ENCODE measurements at places on chromosomes 1 and 21. TPM values are rescaled to one million over a fixed set of nuclear protein-coding genes. Genes with fewer than 3 reads are reported as not detected.

- H3K4me1 ChIP-seq: peaks cover 5% of the 10 kb centered on the region
- H3K4me3 ChIP-seq: no peak overlapping the region
- no peaks in the 10 kb centered on the region for H3K36me3 ChIP-seq
- peaks cover 33% of the 10 kb centered on the region for H3K27me3 ChIP-seq
- H3K27ac ChIP-seq: peak overlapping the region; percentile 48
- no peak for DNase-seq
These were observed 15.6 kb downstream of the RHBG start for GRCh38 chr1:156384658-156385057.

Gene ARMH1
- 105 TPM for total RNA-seq

Gene RHBDL2
- not detected for total RNA-seq

DNA sequence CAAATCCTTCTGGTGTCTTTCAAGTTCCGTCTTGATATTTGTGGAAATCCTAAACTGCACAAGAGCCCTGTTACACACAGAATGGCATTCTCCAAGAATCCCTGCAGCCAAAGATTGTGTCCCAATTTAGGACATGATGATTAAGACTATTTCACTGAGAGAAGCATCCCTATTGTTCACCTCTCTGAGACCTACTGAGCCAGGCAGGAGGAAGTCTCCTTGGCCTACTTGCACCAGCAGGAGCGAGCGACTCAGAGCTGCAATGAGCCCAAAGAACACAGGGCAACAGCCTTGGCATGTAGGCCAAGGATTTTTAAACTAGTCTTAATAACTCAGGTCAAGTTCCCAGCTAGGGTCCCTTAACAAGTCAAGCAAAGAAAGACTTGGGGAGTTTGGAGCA, 79.4 kb upstream of the RUNX1 start:
- H3K4me3 ChIP-seq: no peak overlapping the region
- no peaks in the 10 kb centered on the region for H3K4me1 ChIP-seq
- H3K27ac ChIP-seq: no peak overlapping the region
- H3K36me3 ChIP-seq: peaks cover 5% of the 10 kb centered on the region
- DNase-seq: no peak
- H3K27me3 ChIP-seq: peaks cover 3% of the 10 kb centered on the region

Gene CELA2B
- total RNA-seq: not detected

- DNase-seq: no peak
- no peaks in the 10 kb centered on the region for H3K36me3 ChIP-seq
- peaks cover 5% of the 10 kb centered on the region for H3K27me3 ChIP-seq
- no peaks in the 10 kb centered on the region for H3K4me1 ChIP-seq
- no peak overlapping the region for H3K27ac ChIP-seq
These were observed 102.2 kb downstream of the FCRL5 start for GRCh38 chr1:157450106-157450505.

Gene ESPN
- total RNA-seq: 2.6 TPM

DNA sequence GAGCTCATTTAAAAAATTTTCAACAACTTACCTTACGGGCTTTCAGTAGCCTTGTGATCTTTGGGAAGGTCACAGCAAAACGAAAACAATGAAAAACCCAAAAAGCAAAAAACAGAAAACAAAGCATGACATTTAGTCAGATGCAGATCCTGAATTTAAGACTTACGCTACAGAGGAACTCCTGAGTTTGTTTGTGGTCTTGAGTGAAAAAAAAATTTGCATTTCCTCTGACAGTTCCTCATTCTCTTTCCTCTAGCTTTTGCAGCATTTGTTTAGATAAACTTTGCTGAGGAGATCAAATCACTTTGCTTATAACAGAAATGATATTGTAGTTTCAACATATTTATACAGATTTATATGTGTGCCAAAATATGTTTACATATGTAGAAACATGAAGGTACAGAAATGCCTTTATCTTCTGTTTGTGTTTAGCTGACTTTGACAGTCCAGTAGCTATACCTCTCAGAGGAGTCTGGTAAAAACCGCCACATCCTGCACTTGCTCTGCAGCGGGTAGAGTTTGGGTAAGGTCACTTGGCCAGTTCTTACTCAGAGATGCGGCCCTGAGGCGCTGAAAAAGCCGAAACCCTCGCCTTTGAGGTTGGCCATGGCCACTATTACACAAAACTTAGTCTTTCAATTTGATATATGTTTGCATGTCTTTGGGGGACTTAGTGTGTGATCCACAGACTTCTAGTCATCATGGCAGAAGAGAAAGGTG, 142.5 kb downstream of the TNR start:
- H3K4me3 ChIP-seq: no peak overlapping the region
- H3K27ac ChIP-seq: no peak overlapping the region
- H3K27me3 ChIP-seq: peaks cover 45% of the 10 kb centered on the region
- H3K36me3 ChIP-seq: peaks cover 1% of the 10 kb centered on the region

- H3K4me3 ChIP-seq: peak overlapping the region; percentile 90
- no peaks in the 10 kb centered on the region for H3K27me3 ChIP-seq
- peaks cover 19% of the 10 kb centered on the region for H3K4me1 ChIP-seq
- peaks cover 13% of the 10 kb centered on the region for H3K36me3 ChIP-seq
These were observed 671 bp upstream of the PYGO2 start for GRCh38 chr1:154962156-154962749.

GRCh38 chr21:30138483-30138882, 28.1 kb downstream of the CLDN17 start:
- H3K4me3 ChIP-seq: no peak overlapping the region
- no peaks in the 10 kb centered on the region for H3K4me1 ChIP-seq
- H3K27ac ChIP-seq: no peak overlapping the region

DNA sequence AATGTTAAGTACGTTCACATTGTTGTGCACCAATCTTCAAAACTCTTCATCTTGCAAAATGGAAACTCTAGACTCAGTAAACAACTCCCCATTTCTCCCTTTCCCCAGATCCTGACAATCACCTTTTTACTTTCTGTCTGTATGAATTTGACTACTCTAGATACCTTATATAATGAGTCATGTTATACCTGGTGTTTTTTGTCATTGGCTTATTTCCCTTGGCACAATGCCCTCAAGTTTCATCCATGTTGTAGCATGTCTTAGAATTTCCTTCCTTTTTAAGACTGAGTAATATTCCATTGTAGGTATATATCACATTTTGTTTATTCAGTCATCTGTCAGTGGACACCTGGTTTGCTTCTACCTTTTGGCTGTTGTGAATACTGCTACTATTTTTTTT, 399.5 kb downstream of the LMO4 start:
- H3K36me3 ChIP-seq: no peaks in the 10 kb centered on the region
- H3K4me1 ChIP-seq: no peaks in the 10 kb centered on the region
- no peak overlapping the region for H3K27ac ChIP-seq
- no peak overlapping the region for H3K4me3 ChIP-seq

Gene FCRLA
- total RNA-seq: 0.17 TPM

GRCh38 chr1:22739648-22740385, 29.2 kb downstream of the EPHB2 start:
- H3K36me3 ChIP-seq: no peaks in the 10 kb centered on the region
- peaks cover 15% of the 10 kb centered on the region for H3K27me3 ChIP-seq
- H3K4me1 ChIP-seq: no peaks in the 10 kb centered on the region
- no peak overlapping the region for H3K27ac ChIP-seq
